Fibroblast of skin of scalp (primary cell): ENCODE measurements at places on chromosomes 11 and 22.
A peak's percentile ranks its signal among the peaks of the same experiment; 100 is the strongest.

GRCh38 chr11:86456075-86456939 lies 81.6 kb downstream of the CCDC81 start:
- DNase-seq: peak; percentile 86

DNA sequence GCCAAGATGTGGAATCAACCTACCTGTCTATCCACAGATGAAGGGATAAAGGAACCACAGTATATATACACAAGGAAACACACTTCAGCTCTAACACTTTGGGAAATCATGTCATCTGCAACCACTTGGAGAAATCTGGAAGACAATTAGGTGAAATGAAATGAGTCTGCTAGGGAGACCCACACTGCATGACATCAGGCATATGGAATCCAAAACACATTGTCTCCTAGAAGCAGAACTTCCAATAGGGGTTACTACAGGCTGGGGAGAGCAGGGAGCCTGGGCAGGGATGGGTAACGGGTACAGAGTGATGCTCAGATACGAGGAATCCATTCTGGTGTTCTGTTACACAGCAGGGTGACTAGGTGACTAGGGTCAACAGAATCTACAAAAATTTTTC lies 18.3 kb downstream of the RGL4 start:
- peak; percentile 53 for DNase-seq

DNA sequence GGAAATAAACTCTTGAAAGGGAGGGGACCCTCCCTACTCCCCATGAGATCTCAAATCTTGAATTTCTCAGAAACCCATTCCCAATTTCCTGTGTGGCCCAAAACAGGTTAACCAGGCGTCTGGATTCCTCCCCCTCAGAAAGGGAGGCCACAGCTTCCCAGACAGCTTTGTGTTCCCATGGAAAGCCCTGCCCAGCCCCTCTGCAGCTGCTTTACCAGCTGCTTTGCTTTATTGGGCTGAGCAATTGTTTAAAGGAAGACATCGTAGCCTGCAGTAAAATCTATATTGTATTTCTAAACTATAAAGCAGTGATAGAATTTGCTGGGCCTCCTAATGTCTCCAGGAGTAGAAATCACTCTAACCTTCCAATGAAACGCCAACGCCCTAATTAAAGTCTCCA lies 97.4 kb downstream of the CHST1 start:
- DNase-seq: no peak

- no peak for DNase-seq
Measured at GRCh38 chr11:74641289-74641688, 48.9 kb downstream of the POLD3 start.

GRCh38 chr11:19242179-19242932 lies 1.6 kb upstream of the E2F8 start:
- no peak for DNase-seq

DNA sequence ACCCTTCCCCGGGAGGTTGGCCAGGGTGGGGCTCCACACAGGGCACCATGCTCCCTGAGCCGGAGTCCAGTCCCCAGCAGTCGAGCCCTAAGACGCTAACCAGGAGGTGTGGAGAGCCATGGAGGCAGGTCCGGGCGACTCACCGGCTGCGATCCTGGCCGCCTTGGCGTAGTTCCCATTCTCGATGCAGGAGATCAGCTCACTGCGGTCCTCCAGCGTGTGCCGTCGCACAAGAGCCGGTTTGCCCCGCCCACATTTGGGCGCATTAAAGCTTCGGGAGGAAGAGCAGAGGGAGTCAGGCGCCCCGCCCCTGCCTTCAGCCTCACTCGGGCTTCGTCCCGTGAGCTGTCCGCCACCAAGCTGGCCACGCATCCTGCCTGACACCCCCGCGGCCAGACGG lies 50.8 kb downstream of the BRD1 start:
- no peak for DNase-seq

- peak; percentile 56 for DNase-seq
Measured at GRCh38 chr22:21642584-21643448, 714 bp downstream of the SDF2L1 start.

GRCh38 chr11:61609980-61610366 lies 29.1 kb upstream of the SYT7 start:
- DNase-seq: no peak

- no peak for DNase-seq
Measured at GRCh38 chr11:67588136-67588503, 4.5 kb downstream of the GSTP1 start.

DNA sequence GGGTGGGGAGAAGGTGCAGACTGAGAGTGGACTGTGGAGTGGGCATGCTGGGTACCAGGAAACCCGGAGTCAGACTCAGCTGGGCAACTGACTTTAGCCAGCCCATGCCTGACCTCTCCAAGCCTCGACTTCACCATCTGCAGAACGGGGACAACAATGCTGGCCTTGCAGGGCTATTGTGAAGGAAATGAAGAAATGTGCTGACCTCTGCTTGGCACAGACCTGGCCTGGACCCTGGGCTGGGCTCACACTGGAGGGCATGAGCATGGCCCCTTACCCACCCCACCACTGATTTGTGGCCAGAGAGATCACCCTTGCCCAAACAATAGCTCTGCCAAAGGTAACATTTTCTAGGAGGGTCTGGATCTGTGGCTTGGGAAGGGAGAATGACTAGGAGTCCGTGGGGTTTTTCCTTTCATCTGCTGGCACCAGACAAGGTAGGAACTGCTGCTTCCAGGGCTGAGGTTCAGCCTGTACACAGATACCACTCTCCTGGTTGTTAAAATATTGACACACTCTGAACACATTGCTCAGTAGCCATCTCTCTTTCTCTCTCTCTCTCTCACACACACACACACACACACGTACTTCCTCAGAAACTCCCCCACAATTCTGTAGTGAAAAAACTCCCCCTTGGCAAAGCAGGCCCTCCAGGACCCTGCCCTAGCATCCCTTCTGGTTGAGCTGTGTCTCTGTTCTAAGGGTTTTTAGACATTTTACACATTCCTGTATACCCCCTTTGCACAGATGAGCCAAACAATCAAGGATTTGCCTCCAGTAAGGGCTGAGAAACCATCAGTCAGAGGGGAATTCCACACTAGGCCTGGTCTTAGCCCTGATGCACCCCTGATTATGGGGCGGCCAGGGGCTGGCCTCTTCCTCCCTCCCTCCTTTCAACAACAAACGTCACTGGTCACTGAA lies 1.0 kb downstream of the MOGAT2 start:
- no peak for DNase-seq

GRCh38 chr11:31262761-31263160 lies 106.8 kb downstream of the DCDC1 start:
- DNase-seq: peak; percentile 81

DNA sequence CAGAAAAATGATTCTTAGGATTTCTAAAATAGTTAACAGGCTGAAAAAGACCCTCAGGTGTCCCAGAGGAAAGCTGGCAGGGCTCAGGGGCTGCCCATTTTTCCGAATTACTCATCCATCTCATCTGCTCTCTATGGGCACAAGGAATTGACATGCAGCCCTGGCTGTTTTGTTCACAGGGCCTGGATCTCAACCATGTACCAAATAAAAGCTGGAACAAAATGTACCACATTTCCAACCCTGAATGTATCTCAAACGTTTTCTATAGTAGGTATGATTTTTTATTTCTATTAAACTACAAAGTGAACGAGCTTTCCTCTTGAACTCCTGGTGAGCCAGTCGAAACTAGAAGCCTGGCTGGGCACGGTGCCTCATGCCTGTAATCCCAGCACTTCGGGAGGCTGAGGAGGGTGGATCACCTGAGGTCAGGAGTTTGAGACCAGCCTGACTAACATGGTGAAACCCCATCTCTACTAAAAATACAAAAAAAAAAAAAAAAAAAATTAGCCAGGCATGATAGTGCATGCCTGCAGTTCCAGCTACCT lies 43.8 kb upstream of the RASD2 start:
- DNase-seq: no peak

- DNase-seq: no peak
Measured at GRCh38 chr11:69603111-69603836, 37.7 kb upstream of the CCND1 start.

DNA sequence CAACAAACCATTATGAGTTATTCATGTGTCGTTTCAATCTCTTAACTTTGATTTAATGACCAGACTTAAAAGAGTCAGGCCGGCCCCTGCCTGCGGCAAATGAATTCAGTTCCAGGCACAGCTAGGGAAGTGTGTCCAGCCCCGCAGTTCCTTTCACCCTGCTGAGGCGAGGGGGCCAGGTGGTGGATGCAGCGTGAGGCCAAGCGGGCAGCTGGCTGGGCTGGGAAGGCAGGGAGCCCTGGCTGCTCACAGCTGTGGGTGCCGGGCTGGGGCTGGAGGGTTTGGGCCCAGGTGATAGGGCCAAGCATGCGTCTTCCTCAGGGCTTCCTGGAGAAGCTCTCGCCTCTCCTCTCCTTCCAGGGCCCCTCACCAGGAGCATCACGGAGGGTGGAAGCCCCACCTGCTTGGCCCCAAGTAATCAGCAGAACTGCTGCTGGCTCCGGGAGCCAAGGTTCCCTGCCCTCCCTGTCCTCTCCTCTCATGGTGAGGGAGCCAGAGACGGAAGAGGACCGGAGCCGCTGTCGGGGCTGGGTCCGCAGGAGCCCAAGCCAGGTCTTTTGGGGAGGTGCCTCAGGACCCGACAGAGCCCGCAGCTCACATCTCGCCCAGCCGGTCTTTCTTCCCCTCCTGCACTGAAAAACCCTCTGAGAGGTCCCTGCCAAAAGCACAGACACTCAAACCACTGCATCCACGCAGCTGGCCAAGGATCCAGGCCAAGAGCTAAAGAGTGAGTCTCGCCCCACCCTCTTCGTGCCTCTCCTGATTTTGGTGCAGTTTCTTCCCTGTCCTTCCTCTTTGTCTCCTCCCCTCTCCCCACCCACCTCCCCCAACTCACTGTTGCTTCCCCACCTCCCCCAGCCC lies 97.0 kb downstream of the ST3GAL4 start:
- DNase-seq: no peak

GRCh38 chr11:94650756-94651155 lies 83.6 kb downstream of the PIWIL4 start:
- peak; percentile 92 for DNase-seq

- DNase-seq: no peak
Measured at GRCh38 chr22:17479135-17479534, 84.2 kb upstream of the SLC25A18 start.

GRCh38 chr11:35253237-35253636 lies 114.3 kb downstream of the CD44 start:
- peak; percentile 69 for DNase-seq

GRCh38 chr22:39422721-39423120 lies 23.1 kb downstream of the TAB1 start:
- no peak for DNase-seq

GRCh38 chr11:93729129-93729616 lies 12.1 kb downstream of the TAF1D start:
- DNase-seq: no peak

DNA sequence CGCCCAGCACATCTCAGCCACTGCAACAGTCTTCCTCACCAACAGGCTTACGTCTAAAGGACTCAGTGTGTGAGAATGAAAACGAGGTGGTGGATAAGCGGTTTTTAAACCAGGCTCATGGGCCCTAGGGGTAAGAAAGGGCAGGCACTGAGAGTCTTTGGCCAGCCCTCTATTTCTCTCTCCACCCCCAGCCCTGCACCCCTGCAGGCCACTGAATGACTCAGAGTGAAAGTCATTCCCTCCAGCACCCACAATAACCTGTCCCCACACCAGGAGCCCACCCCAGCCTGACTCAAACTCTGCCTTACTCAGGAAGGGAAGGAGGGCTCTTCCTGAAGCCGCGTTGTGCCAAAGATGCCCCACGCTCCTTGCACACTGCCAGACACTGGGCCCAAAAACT lies 72.0 kb downstream of the LARGE1 start:
- peak; percentile 22 for DNase-seq

DNA sequence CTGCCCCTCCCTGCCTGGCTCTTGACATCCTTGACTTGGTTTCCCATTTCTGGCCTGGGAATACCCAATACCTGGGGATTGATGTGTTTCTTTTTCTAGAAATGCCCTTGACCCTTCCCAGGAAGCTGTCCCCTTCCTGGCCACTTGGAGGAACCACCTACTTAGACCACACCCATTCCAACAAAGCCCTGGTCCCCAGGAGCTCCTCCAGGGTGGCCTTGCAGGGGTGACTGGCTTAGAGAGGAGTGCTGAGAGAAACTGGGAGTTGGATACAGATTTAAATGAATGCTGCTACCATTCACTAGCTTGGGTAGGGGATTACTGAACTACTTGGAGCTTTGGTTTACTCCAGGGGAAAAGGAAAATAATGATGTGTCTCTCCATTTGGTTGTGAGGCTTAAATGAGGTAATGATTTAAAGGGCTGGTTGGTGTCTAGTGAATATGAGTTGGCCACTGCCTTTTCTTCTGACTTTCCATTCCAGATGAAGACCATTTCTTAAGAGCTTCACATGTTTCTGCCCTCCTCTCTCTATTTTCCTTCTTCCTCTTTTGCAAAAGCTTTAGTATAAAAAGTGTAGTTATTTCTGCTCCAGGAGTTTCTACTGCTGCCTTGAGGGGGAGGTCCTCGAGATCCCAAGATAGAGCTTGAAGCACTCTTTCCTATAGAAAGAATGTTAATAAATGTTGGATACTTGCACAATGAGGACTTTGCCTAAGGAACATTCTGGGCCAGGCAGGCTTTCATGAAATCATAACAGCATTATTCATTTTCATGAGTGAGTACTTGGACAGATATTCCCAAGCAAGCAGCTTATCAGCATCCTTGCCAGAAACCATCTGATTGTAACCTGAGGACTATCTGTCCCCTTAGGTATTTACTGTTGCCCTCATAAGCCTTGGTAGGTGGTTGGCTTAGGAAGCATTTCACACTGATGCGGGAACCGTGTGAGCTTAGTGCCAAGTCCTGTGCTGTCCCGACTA lies 22.4 kb downstream of the PANX1 start:
- DNase-seq: peak; percentile 51

GRCh38 chr11:117597071-117597470 lies 199.9 kb downstream of the DSCAML1 start:
- DNase-seq: peak; percentile 47

DNA sequence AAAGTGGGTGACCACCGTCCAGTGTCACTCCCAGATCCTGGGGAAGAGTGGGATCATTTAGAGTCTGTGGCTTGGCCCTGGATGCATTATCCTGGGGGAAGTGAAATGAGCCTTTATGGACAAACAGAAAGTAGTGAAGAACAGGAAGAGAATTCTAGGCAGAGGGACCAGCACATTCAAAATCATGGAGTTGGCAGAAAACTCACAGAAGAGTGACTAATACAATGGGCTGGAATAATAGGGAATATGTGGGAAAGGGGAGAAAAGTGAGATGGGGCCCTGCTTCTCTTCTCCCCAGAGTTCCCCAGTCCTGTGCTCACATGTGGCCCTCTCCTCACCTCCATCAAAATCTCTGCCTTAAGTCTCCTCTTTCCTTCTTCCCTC lies 84.3 kb downstream of the CCDC81 start:
- DNase-seq: peak; percentile 55
